ENCODE measurements at places on chromosomes 4 and X.

- DNase-seq, result peak; percentile 81
These were observed 195.5 kb upstream of the VEGFC start for GRCh38 chr4:176988226-176988625.

GRCh38 chr4:129387666-129388065 lies 291.7 kb downstream of the C4orf33 start:
- DNase-seq, result no peak

- no peak for DNase-seq
These were observed 27.5 kb downstream of the YY2 start for GRCh38 chrX:21883258-21883657.

DNA sequence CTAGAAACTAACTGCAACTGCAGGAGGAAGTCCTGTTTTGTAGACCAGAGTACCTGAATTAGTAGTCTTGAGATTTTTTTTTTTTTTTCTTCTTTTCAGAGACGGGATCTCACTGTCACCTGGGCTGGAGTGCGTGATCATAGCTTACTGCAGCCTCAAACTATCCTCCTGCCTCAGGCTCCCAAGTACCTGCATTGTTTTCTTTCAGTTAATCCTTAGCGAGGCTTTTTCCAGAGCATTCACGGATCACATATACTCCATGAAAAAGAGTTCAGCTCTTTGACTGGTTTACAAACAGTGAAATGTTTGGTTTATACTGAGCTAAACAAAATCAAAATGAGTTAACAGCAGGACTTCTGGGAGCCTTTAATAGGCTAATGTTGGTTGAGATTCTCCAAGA lies 45.8 kb downstream of the KLHL15 start:
- DNase-seq, result no peak

GRCh38 chr4:54063229-54063628 lies 1.2 kb downstream of the CHIC2 start:
- no peak for DNase-seq

GRCh38 chrX:135480076-135480475 lies 40.4 kb upstream of the INTS6L start:
- no peak for DNase-seq

- no peak for DNase-seq
These were observed 126.2 kb upstream of the ANXA10 start for GRCh38 chr4:167966143-167966542.

GRCh38 chrX:139784807-139785206 lies 76.8 kb upstream of the MCF2 start:
- DNase-seq, result no peak

GRCh38 chrX:21905953-21906352 lies 34.6 kb upstream of the SMS start:
- no peak for DNase-seq

DNA sequence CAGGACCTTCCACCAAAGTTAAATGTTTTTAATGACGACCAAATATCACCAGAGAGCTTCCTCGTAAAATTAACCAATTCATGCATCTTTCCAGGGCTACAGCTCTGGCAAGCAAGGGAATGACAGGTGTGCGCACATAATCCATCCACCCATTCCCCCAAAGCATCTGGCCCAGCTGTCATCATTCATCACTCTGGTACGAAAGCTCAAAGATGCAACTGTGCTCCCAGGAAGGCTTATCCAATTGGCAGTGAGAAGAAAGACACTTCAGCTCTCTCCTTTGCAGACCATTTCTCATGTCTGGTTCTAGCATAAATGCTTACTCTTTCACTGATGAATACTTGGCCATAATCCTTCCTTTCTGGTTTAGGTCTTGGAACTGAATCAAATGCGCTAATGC lies 139.2 kb downstream of the NSUN7 start:
- no peak for DNase-seq

- no peak for DNase-seq
These were observed 126.6 kb upstream of the GYPA start for GRCh38 chr4:144267084-144267483.

DNA sequence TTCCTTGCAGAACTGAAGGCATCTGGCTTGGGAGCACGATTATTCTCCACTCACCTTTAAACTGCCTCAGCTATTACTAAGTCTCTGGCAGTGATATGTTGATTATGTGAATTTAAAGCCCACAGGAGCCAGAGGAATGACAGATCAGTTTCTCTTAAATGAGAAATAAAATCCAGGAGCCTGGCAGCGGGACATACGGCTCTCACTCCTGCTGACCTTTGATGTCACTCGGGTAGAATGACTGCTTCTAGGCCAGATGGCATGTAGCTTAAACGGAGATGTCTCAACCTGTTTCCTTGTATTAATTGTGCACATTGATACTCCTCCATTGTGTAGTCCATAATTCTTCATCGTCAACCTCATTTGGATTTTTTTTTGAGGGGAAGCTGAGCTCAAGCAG lies 4.0 kb upstream of the CBLL2 start:
- DNase-seq, result no peak

DNA sequence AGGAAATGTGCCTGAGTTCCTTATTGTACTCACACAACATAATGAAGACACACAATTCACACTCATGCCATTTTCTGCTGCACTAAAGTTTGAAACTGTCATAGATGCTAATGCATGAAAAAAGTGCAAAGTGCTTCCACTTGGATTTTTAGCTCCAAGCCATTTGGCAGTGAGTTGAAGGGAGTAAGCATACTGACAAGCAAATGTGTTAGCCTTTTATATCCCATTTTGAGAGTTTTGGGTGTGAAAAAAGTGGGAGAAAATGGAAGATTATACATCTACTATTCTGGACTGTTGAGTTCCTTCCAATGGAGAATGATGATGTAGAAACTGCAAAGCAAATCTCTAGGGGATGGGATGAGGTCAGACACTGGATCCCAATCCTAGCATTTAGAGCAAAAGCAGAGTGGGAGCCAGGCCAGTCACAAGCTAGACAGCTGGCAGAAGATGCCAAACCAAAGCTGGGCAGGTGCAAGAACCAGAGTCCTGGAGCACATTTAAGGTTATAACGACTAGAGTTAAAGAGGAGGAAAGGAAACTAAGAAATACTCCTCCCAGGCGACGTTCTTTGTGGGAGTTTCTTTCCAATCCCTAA lies 216.8 kb downstream of the FBXO8 start:
- DNase-seq, result no peak

DNA sequence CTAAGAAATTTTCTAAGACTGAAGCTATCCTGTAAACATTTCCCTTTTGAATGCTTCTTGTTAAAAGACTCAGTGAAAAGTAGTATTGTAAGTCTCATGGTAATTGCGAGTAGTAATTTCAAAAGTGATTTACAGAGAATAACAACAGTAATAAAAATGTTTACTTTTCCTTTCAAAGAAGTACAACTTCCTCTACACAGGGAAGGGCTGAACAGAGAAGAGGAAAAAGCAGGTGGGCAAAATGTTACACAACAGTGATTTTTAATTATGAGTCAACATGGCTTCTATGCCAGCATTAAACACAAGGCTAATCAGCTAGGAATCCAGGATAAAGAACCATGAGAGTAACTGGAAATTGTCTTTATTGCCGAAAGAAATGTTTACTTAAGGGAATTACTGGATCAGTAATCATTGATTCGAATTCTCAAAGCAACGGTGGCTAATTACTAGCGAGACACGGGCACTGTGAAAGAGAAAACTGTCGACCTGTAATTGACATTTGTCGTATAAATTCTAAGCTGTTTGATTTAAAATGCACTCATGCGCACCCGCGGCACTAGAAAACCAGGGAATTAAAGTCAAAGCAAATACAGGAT lies 15.4 kb downstream of the UTP3 start:
- no peak for DNase-seq

GRCh38 chr4:82688091-82688795 lies 110.4 kb downstream of the SCD5 start:
- DNase-seq, result no peak

- DNase-seq, result no peak
These were observed 72.6 kb downstream of the FHDC1 start for GRCh38 chr4:153008578-153009199.

DNA sequence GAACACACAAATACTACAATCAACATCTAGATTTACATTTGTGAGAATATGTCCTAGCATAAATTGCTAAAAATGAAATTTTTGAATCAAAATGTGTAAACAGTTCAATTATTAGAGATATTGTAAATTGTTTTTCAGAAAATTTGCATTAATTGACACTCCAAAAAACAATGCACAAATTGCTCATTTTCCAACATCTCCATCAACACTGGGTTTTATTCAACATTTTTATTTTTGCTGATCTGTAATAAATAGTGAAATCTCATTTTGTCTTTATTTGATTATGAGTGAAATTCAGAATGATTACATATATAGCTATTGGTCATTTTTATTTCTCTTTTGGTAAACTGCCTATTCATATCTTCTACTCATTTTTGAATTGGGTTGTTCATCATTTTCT lies 120.0 kb upstream of the GRIA3 start:
- DNase-seq, result no peak

DNA sequence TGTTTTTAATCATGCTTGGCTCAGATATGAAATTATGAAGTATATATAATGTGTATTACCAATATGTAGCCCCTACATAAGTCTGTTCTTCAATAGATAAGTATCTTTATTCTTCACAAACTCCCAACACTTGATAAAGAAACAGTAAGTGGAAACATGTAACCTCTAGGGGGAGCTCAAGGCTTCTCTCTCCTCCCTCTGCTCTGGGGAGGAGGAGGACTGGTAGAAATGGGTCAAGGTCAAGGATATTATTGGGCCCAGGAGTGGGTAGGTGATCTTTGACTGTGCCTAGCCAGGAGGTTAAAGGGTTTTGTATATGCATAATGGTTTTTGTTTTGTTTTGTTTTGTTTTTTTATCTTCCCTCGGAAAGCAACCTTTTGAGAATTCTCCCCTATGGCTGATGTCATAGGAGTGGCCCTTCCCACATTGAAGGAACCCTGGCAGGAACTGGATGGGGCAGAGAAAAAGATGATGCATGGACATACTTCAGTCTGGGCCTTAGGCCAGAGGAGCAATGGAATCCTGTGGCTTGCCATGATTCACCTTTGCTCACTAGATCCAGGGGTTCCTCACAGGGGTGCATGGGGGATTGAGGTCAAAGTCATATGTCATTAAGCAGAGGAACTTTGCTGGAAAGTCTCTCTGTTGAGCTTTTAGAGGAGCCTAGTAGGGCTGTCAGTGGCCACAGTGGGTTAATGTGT lies 460.3 kb downstream of the MID1IP1 start:
- DNase-seq, result peak; percentile 40

- DNase-seq, result no peak
These were observed 3.5 kb upstream of the SAP30 start for GRCh38 chr4:173367285-173367684.

- DNase-seq, result no peak
These were observed 11.0 kb upstream of the IL3RA start for GRCh38 chrX:1325515-1326116.

GRCh38 chrX:129529685-129530281 lies 6.5 kb upstream of the SMARCA1 start:
- peak; percentile 56 for DNase-seq

GRCh38 chr4:67521506-67521905 lies 23.8 kb downstream of the CENPC start:
- no peak for DNase-seq

DNA sequence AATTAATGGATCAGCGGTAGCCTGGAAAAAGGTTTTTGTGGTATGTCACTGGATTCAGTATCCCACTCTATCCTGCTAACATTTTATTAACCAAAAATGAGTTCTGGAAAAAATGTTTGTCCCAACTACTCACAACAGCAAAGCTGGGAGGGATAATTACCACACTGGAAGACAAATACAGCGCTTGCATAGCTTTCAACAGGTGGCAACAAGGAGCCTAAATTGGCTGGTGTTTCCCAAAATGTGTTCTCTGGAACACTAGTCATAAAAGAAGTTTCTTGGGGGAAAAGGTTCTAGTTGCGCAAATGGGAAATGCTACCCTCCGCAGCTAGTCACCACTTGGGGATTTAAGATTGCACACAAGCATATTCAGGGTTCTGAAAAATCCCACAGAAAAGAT lies 54.6 kb downstream of the BEND2 start:
- DNase-seq, result no peak

DNA sequence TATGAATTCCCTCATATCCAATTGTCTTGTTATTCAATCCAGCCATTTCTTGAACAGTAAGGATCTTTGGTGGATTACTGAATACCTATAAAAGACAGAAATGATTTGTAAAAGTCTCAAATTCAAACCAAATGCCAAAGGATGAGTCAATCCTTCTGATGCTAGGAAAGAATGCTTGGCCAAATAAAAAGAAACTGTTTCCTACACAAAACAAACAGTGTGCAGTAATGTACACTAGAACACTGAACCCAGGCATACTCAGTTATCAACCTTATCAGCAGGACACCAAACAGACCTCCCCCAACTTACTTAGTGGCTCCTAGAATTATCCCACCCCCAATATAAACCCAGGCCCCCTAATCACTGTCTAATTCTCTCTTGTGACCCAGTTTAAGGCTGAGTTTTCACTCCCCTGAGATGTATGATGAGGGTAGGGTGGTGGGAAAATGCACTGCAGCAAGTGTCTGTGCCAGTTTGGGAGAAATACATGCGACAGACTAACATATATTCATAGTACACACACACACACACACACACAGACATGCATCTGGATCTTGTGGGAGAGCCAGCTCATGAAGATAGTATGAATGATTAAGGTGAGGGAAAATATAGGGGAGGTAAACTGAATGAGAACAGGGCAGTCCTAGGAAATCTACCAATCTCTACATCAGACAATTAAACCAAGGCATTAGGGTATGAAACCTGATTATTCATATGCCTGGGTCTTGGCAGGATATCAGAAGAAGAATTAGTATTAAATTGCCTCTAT lies 35.0 kb downstream of the CLDN2 start:
- DNase-seq, result peak; percentile 4

DNA sequence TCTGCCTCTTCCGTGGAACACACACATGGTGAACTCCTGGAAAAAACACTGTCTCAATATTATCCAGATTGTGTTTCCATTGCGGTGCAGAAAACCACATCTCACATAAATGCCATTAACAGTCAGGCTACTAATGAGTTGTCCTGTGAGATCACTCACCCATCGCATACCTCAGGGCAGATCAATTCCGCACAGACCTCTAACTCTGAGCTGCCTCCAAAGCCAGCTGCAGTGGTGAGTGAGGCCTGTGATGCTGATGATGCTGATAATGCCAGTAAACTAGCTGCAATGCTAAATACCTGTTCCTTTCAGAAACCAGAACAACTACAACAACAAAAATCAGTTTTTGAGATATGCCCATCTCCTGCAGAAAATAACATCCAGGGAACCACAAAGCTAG lies 87.9 kb downstream of the TET2 start:
- DNase-seq, result no peak

DNA sequence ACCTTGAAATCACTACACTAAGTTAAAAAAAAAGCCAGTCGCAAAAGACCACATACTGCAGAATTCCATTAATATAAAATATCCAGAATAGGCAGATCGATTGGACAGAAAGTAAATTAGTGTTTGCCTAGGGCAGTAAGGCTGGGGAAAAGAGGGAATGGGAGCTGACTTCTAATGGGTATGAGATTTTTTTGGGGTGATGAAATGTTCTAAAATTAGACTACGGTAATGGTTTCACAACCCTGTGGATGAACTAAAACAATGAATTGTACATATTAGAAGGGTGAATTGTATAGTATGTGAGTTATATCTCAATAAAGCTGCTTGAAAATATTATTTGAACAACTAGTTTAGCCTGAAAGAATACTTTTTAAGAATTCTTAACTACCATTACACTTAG lies 6.7 kb upstream of the GPRIN3 start:
- DNase-seq, result no peak

All from fibroblast of skin of left biceps (primary cell).